NCI-H460 (cell line): ENCODE measurements at places on chromosomes 3 and 15.

GRCh38 chr3:168134931-168135330 lies 39.2 kb upstream of the GOLIM4 start:
- DNase-seq = no peak

DNA sequence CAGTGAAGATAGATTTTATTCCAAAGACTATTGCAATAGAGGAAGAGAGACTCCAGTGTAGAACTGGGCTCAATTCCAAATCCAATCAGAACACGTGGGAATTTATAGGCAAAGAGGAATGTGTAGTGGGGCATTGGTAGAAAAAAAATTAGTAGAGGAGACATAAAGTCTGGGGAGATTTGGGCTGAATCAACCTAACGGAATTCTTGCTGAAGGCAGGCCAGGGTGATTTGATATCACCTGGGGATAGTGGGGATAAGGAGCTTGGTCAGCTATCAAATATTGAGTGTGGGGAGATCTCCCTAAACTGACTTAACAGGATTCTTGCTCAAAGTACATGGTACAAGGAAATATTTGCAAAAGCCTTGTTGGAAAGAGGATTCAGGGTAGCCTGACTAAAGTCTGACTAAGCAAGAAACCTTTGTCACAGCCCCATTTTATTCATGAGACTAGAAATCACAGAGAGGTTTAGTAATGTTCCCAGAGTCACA lies 29.6 kb downstream of the SST start:
- no peak for DNase-seq

- DNase-seq = no peak
Observed at GRCh38 chr3:194148383-194148782, 12.4 kb downstream of the HES1 start.

- DNase-seq = no peak
Observed at GRCh38 chr3:194439881-194440550, 41.0 kb upstream of the GP5 start.

DNA sequence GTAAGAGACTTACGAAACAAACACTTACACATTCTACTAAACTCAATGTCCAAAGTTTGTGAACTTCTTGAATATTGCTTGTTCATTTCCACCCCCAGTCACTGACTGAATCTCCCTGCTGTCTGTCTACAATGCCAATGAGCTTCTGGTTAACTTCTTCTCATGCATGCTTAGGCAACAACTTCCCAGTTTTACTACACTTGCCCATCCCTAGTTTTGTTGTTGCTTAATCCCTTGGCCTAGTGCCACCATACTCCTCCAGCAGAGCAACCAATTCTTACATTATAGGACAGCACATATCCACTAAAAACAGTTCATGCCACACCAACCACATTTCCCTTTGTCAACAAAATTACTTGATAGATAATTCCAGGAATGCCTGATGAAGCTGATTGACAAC lies 40.9 kb upstream of the CCR2 start:
- DNase-seq = no peak

- DNase-seq = no peak
Observed at GRCh38 chr3:4429648-4430350, 37.3 kb downstream of the SUMF1 start.

DNA sequence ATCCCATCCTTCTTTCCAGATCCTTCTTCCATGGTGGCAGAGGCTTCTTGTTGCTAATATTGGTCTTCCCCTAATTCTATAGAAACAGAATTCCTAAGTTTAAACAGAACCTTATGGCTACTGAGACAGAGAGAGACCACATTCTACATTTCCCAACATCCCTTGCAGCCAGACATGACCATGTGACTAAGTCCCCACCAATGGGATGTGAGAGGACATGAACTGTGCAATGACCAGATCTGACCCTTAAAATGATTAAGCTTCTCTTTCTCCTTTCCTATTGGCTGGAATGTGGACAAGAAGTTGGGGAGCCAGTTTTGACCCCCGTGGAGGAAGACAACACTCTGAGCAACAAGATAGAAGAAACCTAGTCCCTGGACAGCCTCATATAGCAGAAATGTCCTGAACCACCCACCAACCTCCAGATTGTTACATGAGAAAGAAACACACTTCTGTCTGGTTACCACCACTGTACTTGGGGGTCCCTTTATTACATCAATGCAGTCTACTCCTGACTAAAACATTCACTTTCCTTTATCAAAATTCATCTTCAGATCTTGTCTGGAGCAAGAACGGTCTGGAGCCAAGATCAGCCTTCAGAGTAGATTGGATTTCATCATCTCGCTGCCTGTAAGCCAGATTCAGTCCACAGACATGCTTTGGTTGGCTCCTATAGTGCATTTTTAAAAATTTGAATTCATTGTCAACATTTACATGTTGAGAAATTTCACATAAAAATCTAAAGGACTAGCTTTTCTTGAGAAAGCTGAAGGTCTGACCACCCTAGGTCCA lies 183.9 kb downstream of the SHQ1 start:
- no peak for DNase-seq

DNA sequence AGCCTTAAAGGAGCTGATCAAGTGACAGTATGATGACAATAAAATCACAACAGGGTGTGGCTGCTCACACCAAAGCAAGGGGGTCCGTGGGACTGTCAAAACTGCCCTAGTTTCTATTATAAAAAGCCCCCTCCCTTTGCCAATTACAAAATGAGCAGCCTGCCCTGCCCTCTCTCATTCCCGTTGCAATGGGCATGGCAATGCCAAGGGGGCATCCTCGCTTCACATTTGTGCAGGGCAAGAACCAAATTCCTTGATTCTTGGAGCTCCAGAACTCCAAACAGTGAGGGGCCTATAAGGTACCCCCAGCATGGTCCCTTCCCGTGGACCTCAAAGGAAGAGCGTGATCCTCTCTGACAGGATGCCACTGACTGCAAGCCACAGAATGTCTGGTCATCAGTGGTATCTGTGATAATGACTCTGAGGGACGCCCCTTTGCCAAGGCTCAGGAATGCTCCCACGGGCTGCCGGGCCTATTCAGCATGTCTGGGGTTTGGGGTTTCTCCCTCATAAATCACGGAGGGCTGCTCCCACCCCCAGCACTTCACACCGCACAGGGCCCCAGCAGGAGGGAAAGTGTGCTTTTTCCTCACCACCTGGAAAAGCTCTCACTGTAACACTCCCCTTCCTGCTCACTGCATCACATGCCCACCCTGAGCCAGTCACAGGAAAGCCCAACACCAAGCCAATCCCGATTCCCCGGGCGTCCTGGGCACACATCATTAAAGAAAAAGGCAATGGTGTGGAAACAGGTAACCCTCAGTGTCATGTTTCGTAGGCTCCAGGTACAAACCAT lies 105.1 kb upstream of the TRPM1 start:
- DNase-seq = no peak

- DNase-seq = no peak
Observed at GRCh38 chr3:11074451-11074850, 79.8 kb upstream of the HRH1 start.

- no peak for DNase-seq
Observed at GRCh38 chr3:196177967-196178366, 33.2 kb downstream of the ZDHHC19 start.

DNA sequence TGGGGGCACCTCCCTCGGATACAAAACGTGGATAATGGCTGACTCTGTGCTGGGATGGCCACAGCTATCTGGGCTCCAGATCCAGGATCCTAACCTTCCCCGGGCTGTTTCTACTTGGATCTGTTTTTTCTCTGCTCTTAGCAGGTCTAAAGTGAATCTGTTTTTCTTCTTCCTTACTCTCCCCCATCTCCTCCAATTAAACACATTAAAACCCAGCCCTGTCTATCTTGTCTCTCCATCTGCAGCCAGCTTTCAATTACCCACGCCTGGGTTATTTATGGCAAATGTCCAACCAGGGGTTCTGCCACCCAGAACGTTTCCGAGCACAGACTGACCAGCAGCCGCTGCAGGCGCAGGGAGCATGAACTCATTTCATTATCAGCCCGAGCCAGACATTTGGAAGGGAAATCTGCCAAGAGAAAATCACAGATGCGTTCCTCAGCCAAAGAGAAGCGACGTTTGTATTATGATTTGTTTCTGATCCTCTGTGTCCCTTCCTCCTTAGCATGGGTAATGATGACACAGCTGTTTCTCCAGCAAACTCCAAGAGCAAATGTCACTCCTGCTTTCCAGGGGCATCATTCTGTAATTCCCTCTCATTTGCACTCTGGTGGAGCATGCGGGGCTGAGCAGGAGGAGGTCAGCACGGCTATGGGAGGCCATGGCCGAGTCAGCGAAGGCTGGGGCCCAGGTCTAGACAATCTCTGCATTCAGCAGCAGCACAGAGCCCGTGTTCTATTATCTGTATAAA lies 42.0 kb downstream of the UMPS start:
- DNase-seq = no peak

GRCh38 chr3:42130007-42130328 lies 38.8 kb downstream of the TRAK1 start:
- no peak for DNase-seq

DNA sequence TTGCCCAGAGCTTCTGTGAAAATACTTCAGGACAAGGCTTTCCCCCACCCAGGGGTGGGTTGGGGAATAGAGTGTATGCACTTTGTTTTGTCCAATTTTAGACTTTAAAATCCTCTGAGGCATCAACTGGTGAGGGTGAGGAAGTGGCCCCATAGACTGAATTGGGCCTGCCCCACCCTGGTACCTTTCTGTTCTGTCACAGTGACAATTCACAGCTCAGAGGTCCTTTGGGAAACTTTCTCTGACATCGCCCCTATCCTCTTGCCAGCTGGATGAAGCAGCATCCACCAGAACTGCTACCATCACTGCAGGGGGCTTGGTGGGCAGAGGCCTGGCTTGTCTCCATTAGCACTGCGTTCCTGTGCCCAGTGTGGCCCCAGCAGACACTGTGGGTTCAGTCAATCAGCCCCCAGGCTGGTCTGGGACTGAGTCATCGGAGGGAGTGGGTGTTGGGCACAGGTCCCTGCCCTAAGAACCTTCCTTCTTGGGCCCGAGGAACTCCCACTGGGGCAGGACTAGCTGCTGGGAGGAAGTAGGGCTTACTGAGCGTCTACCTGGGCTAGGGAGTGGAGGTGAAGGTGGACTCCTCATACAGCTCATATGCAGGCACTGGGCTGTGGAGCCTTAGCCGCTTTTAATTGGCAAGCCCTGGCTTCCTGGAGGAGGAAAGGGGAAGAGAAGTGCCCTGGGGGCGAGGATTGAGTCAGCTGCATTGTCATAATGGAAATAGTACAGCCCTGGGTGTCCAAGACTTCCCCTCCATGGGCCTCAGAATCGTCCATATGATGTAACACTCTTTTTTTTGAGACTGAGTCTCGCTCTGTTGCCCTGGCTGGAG lies 1.5 kb upstream of the PPM1M start:
- no peak for DNase-seq

GRCh38 chr3:157104521-157104920 lies 55.4 kb downstream of the CCNL1 start:
- no peak for DNase-seq

GRCh38 chr3:115248274-115248673 lies 101.2 kb upstream of the ZBTB20 start:
- no peak for DNase-seq

DNA sequence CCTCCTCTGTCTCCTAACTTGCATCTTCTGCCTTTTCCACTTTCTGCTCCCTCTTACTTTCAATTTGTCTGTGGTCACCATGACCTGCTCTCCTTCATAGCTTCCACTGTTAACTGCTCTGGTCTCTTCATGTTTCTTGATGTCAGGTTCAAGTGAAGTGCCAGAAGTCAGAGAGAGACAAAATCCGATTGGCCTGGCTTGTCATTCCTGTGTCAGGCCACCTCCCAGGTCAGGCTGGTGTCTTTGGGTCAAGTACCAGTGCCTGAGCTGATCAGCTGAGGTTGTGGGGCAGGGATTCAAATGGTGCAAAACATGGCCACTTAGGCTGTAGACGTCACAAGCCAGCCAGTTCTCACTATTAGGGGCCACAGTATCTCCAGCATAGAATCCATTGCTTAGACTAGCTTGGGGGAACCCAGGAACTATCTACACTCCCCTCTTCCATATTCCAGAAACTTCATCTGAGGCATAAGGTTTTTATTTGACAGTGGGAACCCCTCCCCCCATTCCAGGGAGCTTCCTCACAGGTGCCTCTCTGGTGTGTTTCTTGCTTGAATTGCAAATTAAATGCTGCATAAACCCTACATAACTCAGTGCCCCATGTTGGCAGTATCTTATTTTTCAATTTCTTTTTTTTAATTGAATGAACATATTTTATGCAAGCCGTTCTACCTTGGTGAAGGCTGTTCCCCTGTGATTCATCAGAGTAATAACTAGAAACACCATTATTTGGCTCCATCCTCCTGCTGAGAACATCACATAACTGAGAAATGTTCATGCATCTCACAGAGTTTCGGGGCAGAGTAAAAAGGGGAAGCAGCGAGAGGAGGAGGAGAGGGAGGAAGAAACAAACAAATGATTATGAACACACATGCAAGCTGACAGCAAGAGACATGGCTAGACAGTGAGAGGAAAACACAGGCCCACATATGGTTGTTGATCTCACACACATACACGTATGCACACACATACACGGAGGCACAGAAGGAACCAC lies 175.8 kb downstream of the TLE3 start:
- no peak for DNase-seq

DNA sequence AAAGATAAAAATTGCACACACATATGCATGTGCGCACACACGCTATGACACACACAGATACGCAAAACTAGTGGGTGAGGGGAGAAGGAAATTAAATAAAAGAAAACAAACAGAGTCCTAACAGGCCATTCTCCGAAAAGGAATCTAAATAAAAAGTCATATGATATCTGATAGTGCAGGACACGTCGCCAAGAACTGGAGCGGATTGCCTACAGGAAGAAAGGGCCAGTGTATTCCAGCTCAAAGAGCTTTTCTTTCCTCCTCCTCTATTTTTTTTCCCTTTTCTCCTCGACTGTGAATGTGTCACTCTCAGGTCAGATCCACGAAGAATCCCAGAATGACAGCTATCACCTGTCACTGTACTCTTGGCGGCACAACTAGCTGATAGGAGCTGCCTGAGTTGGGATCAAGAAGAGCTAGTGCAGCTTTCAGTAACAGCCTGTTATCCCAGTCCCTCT lies 157.8 kb downstream of the TIGIT start:
- no peak for DNase-seq

DNA sequence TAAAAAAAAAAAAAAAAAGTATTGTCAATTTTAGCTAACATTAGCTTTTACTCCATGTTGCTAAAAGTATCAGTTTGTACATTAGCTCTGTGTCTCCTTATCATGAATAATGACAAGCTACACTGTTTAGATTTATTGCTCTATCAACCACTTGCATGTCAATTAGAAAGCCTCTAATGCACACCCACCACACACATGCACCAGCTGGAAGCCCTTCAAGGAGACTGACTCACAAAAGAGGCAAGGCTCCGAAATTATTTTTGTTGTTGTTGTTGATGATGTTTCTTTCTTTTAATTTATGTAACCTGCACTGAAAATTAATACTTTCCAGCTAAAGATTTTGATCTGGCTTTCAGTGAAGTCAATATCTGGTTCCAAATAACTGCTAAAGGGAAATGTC lies 71.5 kb downstream of the ETFA start:
- DNase-seq = no peak

- no peak for DNase-seq
Observed at GRCh38 chr3:468172-468571, 271.6 kb downstream of the CHL1 start.

- DNase-seq = no peak
Observed at GRCh38 chr3:100429187-100429716, 27.9 kb downstream of the LNP1 start.

GRCh38 chr3:150439657-150440056 lies 31.6 kb downstream of the TSC22D2 start:
- no peak for DNase-seq
